Activated gamma-delta T cell treated with anti-CD3 and anti-CD28 coated beads, Interleukin-2, amount 50 U/mL, for 16 hours (primary cell): ENCODE measurements at places on chromosomes 2 and 18.

- DNase-seq = no peak
Observed at GRCh38 chr2:127174136-127174535, 46.0 kb downstream of the CYP27C1 start.

GRCh38 chr2:175807031-175807873 lies 194.8 kb downstream of the LNPK start:
- no peak for DNase-seq

GRCh38 chr18:80191264-80191663 lies 56.0 kb downstream of the PARD6G start:
- DNase-seq = no peak

GRCh38 chr2:240643093-240643810 lies 18.0 kb downstream of the GPR35 start:
- no peak for DNase-seq

DNA sequence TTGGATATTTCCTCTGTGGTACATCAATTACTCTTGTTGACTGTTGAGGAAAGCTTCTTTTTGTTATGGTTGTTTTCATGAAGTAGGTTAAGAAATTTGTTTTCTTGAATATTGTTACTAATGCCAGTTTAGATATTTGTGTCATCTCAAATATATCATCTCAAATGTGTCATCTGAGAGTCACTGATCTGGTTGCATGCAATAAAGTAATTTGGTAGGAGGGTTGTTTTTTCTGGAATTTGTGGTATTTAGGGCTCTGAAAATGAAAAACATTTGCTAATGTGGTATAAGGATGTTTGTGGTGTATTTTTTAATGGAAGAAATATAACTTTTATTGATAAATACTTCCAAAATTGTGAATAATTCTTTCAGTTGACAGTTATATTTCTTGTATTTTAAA lies 117.7 kb downstream of the GREB1L start:
- no peak for DNase-seq

- DNase-seq = no peak
Observed at GRCh38 chr2:102002228-102002627, 10.5 kb downstream of the IL1R2 start.

DNA sequence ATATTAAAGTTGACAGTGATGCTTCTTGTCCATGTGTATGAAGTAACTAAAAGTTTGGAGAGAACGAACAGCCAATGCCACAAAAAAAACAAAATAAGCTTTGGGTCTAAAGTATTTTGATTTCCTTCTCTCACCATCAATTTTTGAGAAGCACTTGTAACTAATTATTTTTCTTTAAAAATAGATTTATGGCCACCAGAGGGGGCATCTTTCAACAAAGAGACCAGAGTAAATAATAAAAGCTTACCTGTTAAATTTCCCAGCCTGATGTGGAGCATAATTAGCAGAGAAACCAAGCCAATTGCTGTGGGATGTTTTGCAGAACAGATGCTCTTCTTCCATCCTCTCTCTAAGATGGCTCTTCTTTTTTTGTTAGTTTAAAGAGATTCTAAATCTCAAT lies 29.0 kb downstream of the LINC00305 start:
- DNase-seq = no peak

- no peak for DNase-seq
Observed at GRCh38 chr2:151137526-151137925, 124.1 kb downstream of the RBM43 start.

DNA sequence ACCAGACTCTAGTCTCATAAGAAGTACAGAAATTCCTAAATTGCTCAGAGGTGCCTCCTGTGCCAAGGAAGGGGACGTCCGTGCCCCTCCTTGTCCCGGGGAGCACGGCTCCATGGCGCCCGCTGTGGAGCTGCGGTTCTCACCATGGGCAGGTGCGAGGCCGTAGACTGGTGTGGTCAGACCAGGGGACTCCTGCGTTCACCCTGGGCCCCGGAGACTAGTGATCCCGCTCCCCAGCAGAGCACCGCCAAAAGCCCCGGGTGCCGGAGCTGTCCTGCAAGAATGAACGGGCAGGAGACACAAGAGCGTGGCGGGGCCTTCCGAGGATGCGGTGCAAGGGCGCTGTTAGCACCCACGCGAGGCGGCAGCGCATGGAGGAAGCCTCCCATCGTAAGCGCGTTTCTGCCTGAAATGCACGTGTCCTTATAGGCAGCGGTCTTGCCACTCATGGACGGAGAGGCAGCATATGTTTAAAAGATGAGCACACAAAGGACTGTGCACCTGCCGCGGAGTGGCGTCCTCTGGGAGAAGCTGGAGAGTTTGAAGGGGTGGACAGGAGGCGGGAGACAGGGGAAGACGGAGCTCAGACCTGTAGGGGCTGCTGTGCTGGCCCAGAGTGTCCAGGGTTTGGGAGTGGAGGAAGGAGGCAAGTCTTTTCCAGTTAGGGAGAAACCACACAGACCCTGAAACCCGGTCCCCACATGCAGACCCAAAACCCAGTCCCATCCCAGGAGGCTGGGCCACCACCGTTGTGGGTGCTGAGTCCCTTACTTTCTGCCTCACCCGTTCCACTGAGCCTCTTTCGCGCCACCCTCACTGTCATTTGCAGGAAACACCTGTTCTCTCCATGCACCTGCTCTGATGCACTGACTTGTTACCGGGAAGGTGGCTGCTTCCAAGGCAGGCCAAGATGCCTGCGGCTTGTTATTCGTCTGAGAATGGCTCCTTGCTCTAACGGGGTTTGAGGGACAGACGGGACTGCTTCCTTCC lies 7.5 kb upstream of the KCNG2 start:
- no peak for DNase-seq

DNA sequence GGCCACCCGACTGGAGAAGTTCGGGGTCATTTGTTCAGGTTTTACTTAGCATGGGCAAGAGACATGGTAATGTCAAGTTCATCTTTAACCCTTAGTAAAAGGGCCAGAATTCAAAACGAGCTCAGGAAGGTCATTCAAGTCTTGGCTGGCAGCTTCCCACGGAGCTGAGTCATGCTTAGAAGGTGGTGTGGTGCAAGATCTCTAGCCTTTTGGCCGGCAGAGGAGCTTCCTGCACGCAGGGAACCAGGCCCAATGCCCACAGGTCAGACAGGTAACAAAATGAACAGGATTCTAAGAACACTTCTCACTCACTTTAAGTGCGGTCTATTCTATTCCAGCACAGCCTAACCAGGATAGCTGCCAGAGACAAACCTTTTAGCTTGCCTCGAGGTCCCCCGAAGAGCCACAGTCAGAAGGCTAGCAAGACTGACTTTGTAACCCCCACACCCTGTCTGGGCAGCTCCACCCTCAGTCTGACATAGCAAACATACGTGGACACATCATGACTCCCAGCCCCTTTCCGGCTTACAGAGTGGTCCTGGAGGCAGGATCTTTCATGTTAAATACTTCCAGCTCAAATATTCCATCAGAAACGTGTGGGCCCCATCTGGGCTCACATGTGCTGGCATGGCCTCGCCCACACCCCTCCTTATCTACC lies 292.7 kb downstream of the BCL11A start:
- no peak for DNase-seq
